Fibroblast of the aortic adventitia (primary cell): ENCODE measurements at places on chromosomes 13 and 19.
A peak's percentile ranks its signal among the peaks of the same experiment; 100 is the strongest.

GRCh38 chr13:80047406-80047805 lies 293.5 kb downstream of the SPRY2 start:
- peak; percentile 85 for DNase-seq

DNA sequence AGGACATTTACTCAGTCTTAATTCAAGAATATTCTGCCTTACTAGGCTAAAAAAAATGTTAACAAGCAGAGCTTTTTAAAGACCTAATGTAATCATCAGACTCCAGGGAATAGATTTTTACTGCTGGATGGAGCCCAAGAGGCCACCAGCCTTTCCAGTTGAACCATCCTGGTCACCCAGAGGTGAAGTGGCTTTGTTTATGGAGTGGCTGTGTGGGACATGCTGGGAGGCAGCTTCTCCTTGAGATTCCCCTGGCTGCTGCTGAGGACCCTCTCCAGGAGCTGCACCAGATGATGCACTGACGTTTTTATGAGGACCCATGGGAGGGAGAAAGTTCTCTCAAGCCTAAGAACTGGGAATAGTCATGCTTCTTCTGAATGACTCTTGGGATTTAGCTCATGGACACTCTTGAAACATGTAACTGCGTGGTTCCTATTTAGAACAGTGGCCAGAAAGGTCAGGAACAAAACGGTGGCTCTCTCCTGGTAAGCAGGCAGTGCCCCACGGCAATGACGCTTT lies 205.9 kb upstream of the MIR17HG start:
- DNase-seq, result no peak

- DNase-seq, result no peak
Measured at GRCh38 chr13:49315036-49315565, 67.4 kb downstream of the CDADC1 start.

GRCh38 chr13:79782541-79783205 lies 301.7 kb downstream of the NDFIP2 start:
- peak; percentile 11 for DNase-seq
